ENCODE measurements at places on chromosomes 7 and 10. TPM values are rescaled to one million over a fixed set of nuclear protein-coding genes. Genes with fewer than 3 reads are reported as not detected.

Gene HABP2
- not detected for total RNA-seq

Gene NSUN5
- total RNA-seq = 16.3 TPM

Gene CALHM2
- 111 TPM for total RNA-seq

Gene TMEM26
- total RNA-seq = not detected

Gene MMS19
- total RNA-seq = 79.6 TPM

Gene GIMAP8
- 9.9 TPM for total RNA-seq

Gene BTBD16
- total RNA-seq = not detected

Gene ATP6V0A4
- total RNA-seq = not detected

Gene AFAP1L2
- 11.3 TPM for total RNA-seq

Gene GPR26
- not detected for total RNA-seq

Gene RRP12
- 9.5 TPM for total RNA-seq

Gene CCL24
- total RNA-seq = not detected

Gene TACC2
- total RNA-seq = 22.2 TPM

Gene PRLHR
- not detected for total RNA-seq

Gene SPDYE1
- not detected for total RNA-seq

Gene KCNH2
- total RNA-seq = not detected

Gene CRYGN
- not detected for total RNA-seq

Gene WNT8B
- total RNA-seq = not detected

Gene INHBA
- 0.98 TPM for total RNA-seq

Gene HYAL4
- total RNA-seq = 0.17 TPM

Gene NAPEPLD
- total RNA-seq = 6.1 TPM

Gene SMIM30
- 68.7 TPM for total RNA-seq

Gene PRKCQ
- 0.19 TPM for total RNA-seq

Gene MMRN2
- 47.3 TPM for total RNA-seq

Gene FAM237B
- not detected for total RNA-seq

Gene CASTOR2
- total RNA-seq = 17.1 TPM

Gene HKDC1
- total RNA-seq = not detected

Gene C10orf143
- 1.2 TPM for total RNA-seq

Gene UPF2
- 30.8 TPM for total RNA-seq

Gene PRSS37
- not detected for total RNA-seq

Gene C10orf71
- total RNA-seq = not detected

Gene ADRB1
- total RNA-seq = 4.9 TPM
